Stimulated activated CD4-positive, alpha-beta T cell treated with anti-CD3 and anti-CD28 coated beads, Interleukin-4, amount 100 ng/mL, for 1 hour (primary cell): ENCODE measurements at places on chromosomes 12 and 14.

DNA sequence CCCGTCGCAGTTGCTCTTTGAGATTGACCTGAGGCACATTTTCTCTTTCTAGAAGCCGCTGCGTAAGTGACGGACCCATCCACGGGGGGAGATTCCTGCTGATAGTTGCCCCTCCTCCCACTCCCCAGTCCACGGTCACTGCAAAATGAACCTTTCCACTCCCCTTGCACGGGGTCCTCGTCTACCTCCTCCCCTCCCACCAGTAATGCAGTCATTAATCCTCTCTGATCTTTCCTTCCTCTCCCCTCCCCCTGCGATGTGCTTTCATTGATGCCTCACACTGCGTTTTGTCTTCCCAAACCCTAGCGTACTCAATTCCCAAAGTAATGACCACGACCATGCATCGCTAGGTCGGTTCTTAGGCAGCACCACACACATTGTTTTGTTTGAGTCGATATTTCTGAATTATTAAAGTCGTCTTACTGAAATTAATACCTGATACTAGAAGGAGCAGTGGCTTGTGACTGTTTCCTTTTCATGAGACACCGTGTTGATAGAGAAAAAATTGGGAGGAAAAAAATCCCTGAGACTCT lies 857 bp downstream of the ETNK1 start:
- DNase-seq: peak; percentile 10

DNA sequence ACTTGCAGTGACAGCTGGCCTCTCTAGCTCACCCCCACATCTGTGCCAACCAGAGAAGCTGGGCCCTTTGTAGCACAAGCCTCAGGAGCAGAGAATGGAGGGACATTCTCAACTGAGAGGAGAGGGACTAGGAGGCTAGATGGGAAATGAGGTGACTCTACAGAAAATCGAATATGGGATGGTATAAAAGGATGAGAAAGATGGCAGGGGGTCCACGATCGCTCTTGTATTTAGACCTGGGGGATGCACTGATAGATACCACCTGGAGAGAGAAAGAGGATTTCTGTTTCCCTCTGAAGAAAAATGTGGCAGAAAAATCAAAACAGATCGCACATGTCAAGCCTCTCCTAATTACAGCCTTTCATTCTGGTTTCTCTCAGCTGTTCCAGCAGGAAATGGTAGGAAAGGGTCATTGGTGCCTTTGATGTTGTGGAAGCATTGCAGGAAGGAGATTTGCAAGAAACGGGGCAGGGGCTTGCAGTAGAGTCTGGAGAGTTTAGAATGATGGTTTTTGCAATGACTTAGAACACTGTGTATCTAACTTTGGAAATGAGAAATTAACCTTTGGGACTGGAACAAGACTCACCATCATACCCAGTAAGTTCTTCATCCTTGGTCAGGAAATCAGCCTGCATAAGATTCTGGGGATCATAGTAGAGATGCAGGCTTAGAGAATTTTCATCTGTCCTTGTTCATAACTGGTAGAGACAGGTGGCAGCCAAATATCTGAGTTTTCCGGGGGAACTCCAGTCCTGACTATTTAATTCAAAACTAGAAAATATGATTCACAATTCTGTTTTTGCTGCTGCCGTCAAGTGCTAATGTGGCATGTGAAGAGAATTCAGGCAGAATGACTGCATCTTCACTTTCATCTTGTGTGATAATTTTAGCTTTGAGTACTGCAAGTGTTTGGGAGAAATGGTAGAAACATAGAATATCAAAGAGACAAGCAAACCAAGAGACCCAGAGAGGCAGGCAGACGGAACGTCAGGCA lies 98.8 kb downstream of the DAD1 start:
- DNase-seq: no peak

DNA sequence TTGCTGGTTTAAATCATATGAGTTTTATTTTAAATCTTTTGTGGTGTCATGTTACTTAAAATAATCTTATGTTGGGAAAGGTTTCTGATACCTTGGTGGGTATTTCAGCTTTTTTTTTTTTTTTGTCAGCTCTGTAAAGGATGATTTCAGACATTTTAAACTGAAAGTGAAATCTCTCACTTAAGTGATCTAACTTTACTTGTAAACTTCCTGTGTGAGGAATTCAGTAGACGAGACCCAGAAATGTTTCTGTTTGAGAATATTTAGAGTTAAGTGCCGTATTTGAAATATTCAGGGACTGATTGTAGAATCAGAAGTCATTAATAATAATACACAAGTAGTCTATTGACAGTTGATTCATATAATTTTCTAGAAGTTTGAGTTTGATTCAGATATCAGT lies 37.8 kb downstream of the PROX2 start:
- DNase-seq: no peak

- no peak for DNase-seq
Observed at GRCh38 chr14:92549859-92550230, 36.3 kb downstream of the RIN3 start.

- DNase-seq: no peak
Observed at GRCh38 chr12:52920937-52921336, 16.1 kb upstream of the KRT8 start.

GRCh38 chr12:128981971-128982533 lies 128.8 kb downstream of the GLT1D1 start:
- no peak for DNase-seq

- no peak for DNase-seq
Observed at GRCh38 chr12:66036317-66036716, 94.2 kb downstream of the LLPH start.

DNA sequence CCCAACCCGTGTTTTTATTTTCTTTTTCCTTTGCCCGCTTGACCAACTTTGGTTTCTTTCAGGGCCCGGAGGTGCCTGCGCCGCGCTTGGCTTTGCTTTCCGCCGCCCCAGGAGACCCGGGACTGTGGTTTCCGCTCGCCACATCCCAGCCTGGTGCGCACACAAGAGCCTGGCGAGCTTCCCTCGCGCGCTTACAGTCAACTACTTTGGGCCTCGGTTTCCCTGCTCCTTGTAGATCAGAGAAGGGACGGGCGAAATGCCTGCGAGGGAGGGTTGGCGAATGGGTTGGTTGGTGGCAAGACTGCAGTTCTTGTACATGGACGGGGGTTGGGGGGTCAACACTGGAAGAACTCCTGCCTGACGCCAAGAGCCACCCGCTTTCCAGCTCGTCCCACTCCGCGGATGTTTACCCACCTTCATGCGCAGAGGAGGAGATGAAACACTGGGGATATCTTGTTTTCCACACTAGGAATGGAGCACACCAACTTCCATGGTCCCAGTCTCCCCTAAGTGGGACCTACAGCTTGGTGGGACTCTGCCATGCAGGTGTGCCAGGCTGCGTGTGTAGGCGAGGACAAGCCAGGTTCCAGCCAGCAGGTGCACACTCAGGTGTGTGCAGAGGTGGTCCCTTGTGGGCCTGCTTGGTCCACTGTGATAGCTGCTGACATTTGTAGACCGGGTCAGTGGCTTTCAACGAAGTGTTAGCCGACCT lies 16.6 kb upstream of the TBX3 start:
- no peak for DNase-seq
